ENCODE measurements at places on chromosomes 13 and 19. TPM values are rescaled to one million over a fixed set of nuclear protein-coding genes. Genes with fewer than 3 reads are reported as not detected.

DNA sequence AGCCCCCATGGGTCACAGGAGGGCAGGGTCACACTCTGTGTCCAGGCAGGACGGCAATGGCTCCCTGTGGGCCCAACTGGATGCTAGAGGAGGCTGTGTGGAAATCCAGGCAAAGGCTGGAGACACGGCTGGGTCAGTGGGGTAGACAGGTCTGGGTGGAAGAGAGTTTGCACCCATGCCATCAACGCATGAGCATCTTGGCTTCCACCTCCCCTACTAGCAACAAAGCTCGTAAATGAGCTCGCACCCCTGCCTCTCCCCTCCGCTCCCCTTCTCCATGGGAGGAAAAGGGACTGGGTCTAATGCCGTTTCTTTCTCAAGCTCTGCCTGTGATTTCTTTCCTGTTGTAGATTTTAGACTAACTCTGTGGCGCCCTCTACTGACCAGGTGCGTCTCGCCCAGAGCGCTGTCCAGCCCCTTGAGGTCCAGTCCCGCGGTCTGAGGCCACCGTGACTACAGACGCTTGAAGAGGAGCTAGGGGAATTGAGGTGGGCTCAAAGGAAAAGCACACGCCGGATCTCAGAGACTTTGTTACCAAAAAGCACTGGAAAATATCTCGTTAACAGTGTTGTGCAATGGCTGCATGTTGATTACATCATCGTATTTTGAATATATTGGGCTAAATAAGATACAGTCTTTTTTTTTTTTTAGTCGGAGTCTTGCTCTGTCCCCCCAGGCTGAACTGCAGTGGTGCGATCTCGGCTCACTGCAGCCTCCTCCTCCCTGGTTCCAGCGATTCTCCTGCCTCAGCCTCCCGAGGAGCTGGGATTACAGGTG is 50.7 kb upstream of the USP29 start:
- DNase-seq, result peak; percentile 36

GRCh38 chr19:3839941-3840340 is 28.9 kb downstream of the ZFR2 start:
- no peak for DNase-seq

The NDUFB7 gene
- total RNA-seq, result 357 TPM

The GFY gene
- not detected for total RNA-seq

The ZSCAN18 gene
- 66.2 TPM for total RNA-seq

The POSTN gene
- total RNA-seq, result 41.9 TPM

Data from omental fat pad (tissue), 4 donors.